ENCODE measurements at places on chromosomes 2 and 18.

DNA sequence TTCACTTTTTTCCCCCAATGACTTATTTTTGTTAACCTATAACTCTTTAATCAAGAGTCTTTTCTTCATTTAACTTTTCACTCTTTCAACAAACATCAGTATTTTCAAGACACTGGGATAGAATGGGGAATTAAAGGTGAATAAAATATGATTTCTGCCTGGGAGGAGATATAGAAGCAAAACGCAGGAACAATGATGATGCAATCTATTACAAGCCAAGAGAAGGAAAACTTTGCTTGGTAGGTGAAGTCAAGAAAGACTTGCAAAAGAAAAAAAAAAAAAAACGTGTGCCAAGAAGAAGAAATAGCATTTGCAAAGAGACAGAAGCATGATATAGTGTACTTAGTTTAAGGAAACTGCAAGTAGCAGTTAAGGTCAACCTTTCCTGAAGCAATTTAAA, 207.3 kb upstream of the KCNH7 start:
- no peak for DNase-seq

- peak; percentile 39 for DNase-seq
These were observed 528.8 kb downstream of the CPS1 start for GRCh38 chr2:211085056-211085680.

- no peak for DNase-seq
These were observed 3.6 kb downstream of the CHN1 start for GRCh38 chr2:175001566-175001965.

DNA sequence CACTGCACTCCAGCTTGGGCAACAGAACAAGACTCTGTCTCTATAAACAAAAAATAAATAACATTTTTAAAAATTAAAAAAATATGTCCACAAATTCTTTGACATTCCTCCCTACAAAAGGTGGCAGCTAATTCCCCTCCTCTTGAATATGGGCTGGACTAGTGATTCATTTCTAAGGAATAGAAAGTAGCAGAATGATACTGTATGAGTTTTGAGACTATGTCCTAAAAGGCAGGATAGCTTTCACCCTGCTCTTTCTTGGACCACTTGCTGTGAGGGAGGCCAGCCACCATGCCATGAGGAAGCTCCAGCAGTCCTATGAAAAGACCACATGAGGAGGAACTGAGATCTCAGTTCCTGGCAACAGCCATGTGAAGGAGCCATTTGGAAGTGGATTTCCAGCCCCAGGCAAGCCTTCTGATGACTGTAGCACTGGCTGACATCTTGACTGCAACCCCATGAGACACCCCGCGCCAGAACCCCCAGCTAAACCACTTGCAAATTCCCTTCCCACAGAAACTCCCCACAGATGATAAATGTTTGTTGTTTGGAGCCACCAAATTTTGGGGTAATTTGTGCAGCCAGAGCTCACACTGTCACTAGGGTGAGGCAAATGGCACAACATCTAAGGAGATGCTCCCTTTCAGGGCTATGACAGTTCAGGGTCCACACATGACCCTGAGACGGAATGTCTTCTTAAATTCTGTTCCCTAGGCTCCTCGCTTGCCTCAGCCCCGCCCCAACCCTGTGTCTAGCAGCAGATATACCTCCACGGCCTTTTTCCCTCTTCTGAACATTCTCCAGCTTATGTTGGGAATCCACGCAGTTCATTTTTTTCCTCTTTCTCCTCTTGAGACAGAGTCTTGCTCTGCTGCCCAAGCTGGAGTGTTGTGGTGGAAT, 17.1 kb upstream of the ATOH8 start:
- no peak for DNase-seq

DNA sequence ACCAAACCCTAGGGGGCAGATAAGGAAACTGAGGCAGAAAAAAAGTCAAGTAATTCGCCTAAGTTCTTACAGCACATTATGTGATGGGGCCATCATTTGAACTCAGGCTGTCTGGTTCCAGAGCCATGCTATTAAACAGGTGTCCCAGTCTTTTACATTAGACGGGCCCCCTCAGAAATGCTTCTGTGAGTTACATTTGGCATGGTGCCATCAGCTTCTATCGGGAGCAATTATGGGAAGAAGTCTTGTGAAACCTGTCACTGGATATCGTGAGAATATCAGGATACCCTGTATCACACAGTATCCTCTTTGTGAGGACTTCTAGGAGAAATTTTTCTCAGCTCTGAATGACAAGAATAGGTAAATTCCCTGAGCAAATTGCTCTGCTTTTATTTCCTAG, 143.7 kb upstream of the NOSTRIN start:
- no peak for DNase-seq

- DNase-seq = no peak
These were observed 822 bp downstream of the GDF7 start for GRCh38 chr2:20667531-20668401.

Measured in fibroblast of skin of back (primary cell).